ENCODE measurements at places on chromosomes 2 and 18.

- DNase-seq: peak; percentile 72
Observed at GRCh38 chr18:23229472-23229871, 94.2 kb downstream of the CABLES1 start.

DNA sequence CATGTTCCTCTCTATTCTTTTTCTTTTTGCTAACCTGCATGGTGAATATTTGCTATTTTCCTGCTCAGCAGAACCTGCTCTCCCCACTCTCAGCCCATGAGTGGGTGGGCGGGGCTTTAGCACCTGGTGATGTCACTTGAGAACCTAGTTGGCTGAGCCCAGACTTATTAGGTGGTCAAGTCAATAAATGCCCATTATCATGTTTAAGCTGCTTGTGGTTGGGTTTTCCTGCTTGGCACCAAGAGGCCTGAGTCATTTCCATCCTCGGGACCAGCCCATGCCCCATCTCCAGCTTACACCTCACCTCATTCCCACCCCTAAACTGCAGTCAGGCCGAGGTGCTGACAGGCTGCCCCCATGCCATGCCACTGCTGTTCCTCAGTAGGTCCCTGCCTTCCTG, 226.6 kb downstream of the ANKRD30B start:
- no peak for DNase-seq

DNA sequence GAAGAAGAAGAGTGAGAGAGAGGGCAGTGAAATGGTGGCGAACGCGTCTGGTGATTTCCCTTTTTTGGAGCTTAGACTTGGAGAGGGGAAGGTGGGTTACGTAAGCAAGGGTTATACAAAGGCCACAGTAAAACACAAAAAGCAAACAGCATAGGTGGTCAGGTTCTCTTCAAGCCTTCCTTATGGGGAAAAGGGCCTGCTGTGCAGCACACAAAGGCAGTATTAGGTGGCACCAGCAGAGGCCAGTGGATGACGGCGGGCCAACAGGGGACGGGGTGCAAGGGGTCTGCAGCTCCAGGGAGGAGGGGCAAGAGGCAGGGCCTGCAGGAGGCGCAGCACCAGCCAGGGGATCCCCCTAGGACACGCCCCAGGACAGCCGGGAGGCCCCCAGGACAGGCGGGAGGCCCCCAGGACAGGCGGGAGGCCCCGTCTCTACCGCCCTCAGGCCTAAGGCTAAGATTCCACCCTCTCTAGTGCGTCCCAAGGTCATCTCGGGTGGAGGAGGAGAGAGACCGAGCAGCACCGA, 32.6 kb upstream of the NPC1 start:
- DNase-seq: no peak

DNA sequence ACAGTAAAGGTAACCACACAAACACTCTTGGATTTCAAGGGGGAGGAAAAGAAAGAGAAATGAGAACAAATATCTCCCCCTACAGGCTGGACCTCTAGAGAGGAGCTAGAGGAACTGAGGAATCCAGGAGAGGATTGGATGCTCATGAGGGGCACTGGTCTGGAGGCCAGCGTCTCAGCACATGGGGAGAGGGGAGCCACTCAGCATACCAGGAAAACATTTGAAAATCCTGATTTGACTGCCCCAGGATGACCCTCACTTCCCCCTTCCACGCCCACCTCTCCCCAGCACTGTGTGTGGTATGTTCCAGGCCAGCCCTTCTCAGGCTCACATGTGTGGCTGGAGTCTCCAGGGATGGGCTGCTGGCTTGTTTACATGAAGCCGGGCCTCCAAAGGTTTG, 396.8 kb upstream of the ID2 start:
- peak; percentile 27 for DNase-seq

GRCh38 chr2:60821587-60822302, 59.6 kb upstream of the REL start:
- no peak for DNase-seq

GRCh38 chr2:112821142-112821541, 15.4 kb downstream of the IL1B start:
- no peak for DNase-seq

DNA sequence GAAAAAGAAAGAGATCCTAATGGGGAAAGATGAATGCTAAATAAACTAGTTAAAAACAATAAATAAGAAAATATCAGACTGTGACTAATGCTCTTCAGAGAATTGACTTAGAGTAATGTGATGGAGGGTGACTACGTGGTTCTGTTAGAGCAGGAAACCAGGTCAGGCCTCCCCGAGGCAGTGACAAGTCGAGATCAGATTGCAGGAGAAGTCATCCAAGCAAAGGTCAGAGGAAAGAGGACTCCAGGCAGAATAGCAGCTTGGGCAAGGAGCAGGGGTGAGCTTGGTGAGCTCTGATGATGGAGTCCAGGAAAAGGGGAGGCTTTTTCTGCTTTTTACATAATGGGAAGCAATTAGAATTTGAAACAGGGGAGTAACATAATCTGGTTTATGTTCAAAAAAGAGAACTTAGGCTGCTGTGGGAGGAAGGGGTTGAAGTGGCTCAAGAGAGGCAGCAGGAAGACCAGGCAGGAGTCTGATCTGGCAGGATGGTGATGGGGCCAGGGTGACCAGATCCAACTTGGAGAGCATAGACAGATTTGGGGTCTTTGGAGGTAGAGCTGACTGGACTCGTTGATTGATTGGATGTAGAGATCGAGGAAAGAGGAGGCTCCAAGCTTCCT, 27.3 kb upstream of the ITGB6 start:
- peak; percentile 52 for DNase-seq

GRCh38 chr2:176076796-176077195, 7.0 kb downstream of the EVX2 start:
- no peak for DNase-seq
